K562 (cell line): ENCODE measurements at places on chromosomes 7 and 10. TPM values are rescaled to one million over a fixed set of nuclear protein-coding genes. Genes with fewer than 3 reads are reported as not detected.

PRRT4 gene
- not detected in 2 replicates for total RNA-seq

OR2A5 gene
- total RNA-seq, result not detected in 2 replicates

SFRP4 gene
- not detected in 2 replicates for total RNA-seq

CSGALNACT2 gene
- 4.3 and 4.4 TPM in 2 replicates for total RNA-seq

ADAM22 gene
- 0.18 and 0.40 TPM in 2 replicates for total RNA-seq

MAGI2 gene
- total RNA-seq, result 0.94 and 1.1 TPM in 2 replicates

TMUB1 gene
- total RNA-seq, result 233 and 241 TPM in 2 replicates

SCIN gene
- total RNA-seq, result 9.7 and 10.6 TPM in 2 replicates

CALHM3 gene
- total RNA-seq, result not detected in 2 replicates

MGMT gene
- total RNA-seq, result 0.16 and 0.29 TPM in 2 replicates

CELF2 gene
- 15.8 and 20.3 TPM in 2 replicates for total RNA-seq

STRIP2 gene
- 50.3 and 56.3 TPM in 2 replicates for total RNA-seq

CSTF2T gene
- 26.4 and 30.3 TPM in 2 replicates for total RNA-seq

TEX36 gene
- total RNA-seq, result not detected in 2 replicates

SMO gene
- total RNA-seq, result 0.07 and 0.13 TPM in 2 replicates

DNAJC12 gene
- 37.0 and 42.4 TPM in 2 replicates for total RNA-seq

EMX2 gene
- not detected in 2 replicates for total RNA-seq

ADAMTS14 gene
- 30.4 and 31.7 TPM in 2 replicates for total RNA-seq

CDCA7L gene
- 3.1 and 3.8 TPM in 2 replicates for total RNA-seq

LIPK gene
- not detected in 2 replicates for total RNA-seq

CALML5 gene
- total RNA-seq, result not detected in 2 replicates

CYP3A7 gene
- not detected in 2 replicates for total RNA-seq

CH25H gene
- total RNA-seq, result not detected in 2 replicates

GET4 gene
- total RNA-seq, result 83.3 and 89.9 TPM in 2 replicates

GDF2 gene
- total RNA-seq, result 0.11 and 0.27 TPM in 2 replicates

LEP gene
- total RNA-seq, result not detected in 2 replicates

LHFPL3 gene
- total RNA-seq, result not detected in 2 replicates

NODAL gene
- total RNA-seq, result not detected in 2 replicates

PEX1 gene
- total RNA-seq, result 15.6 and 20.0 TPM in 2 replicates

CHN2 gene
- total RNA-seq, result 0.38 and 0.44 TPM in 2 replicates

CFAP70 gene
- 0.86 and 0.92 TPM in 2 replicates for total RNA-seq

FFAR4 gene
- total RNA-seq, result not detected in 2 replicates
